Activated naive CD4-positive, alpha-beta T cell (primary cell): ENCODE measurements at places on chromosomes 7 and 10.

DNA sequence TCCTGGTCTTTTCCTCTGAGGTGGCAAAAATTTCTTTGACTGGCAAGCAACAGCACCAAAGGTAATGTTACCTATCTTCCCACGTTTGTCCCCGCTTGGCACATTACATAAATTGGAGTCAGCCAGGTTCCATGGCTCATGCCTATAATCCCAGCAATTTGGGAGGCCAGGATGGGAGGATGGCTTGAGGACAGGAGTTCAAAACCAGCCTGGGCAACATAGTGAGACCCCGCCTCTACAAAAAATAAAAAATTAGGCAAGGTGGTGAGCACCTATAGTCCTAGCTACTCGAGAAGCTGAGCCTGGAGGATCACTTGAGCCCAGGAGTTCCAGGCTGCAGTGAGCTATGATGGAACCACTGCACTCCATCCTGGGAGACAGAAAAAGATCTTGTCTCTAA is 139.5 kb downstream of the IDE start:
- DNase-seq, result no peak

GRCh38 chr10:121570315-121570714 is 27.9 kb downstream of the FGFR2 start:
- DNase-seq, result no peak

- DNase-seq, result no peak
These were observed 63.5 kb downstream of the LGI1 start for GRCh38 chr10:93821051-93821772.

DNA sequence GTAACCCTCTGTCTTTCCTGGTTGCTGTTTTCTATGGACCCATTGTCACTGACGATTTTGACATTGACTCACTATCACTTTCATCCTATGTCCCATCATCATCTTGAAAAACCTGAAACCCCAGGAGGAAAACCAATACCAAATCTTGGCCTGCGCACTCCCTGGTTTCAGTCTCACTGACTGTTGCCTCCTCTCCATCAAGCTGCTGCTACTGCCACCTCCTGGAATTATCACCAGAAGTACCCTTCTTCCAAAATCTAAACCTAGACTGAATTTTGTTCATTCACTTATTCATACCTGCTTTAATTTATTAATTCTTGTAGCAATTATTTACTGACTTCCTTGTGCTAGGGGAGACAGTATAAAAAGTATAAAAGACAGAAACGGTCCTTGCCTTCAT is 44.5 kb upstream of the ACBD5 start:
- no peak for DNase-seq

- DNase-seq, result no peak
These were observed 7.4 kb upstream of the LFNG start for GRCh38 chr7:2512179-2512661.
